Epithelial cell of prostate (primary cell): ENCODE measurements at places on chromosomes 1 and 21.

DNA sequence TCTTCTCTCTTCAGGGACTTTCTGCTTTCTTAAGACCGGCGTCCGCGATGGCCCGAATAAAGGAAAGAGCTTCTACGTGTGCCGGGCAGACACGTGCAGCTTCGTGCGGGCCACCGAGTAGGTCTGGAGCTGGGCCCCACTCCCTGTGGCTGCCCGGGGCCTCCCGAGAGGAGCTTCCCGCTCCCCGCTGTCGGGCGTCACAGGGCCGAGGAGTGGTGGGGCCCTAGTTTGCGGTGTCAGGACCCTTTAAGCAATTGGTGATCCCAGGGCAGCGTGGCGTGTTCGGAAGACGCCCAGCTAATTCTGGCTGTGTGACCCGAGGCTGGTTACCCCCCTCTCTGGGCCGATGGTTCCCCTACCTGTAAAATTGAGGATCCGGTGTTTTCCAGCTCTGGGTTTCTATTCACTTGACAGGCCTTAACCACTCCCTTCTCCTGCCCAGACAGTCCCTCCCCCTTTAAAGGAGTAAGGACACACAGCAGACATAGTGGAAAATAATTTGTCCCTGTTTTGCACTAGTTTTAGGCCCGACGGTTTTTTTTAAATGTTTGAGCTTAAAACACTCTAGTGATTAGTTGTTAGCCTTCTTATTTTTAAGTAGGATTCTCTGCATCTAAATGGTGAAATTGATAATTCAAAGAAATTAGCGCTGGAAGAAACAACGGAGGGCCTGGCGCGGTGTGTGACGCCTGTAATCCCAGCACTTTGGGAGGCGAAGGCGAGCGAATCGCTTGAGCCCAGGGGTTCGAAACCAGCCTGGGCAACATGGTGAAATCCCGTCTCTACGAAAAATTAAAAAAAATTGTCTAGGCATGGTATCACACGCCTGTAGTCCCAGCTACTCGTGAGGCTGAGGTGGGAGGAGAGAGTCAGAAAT lies 553 bp downstream of the TTF2 start:
- peak; percentile 34 for DNase-seq

- DNase-seq = no peak
Observed at GRCh38 chr21:35035581-35035980, 13.5 kb downstream of the RUNX1 start.

GRCh38 chr1:4743978-4744750 lies 89.8 kb downstream of the AJAP1 start:
- DNase-seq = no peak

DNA sequence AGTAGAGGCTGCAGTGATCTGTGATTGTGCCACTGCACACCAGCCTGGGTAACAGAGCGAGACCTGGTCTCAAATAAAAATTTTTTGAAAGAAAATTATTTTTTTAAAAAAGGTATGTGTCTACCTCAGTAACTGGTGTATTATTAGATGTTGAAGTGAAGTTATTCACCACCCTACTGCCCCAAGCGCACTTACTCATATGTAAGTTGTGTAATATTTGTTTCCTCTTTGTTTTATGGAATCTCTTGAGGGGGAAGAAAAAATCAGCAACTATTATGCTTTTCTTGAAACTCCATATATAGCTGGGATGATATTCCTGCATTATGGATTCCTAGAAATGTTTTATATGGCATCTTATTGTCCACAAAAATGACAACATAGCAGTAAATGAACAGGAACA lies 21.3 kb downstream of the RBM15 start:
- no peak for DNase-seq

DNA sequence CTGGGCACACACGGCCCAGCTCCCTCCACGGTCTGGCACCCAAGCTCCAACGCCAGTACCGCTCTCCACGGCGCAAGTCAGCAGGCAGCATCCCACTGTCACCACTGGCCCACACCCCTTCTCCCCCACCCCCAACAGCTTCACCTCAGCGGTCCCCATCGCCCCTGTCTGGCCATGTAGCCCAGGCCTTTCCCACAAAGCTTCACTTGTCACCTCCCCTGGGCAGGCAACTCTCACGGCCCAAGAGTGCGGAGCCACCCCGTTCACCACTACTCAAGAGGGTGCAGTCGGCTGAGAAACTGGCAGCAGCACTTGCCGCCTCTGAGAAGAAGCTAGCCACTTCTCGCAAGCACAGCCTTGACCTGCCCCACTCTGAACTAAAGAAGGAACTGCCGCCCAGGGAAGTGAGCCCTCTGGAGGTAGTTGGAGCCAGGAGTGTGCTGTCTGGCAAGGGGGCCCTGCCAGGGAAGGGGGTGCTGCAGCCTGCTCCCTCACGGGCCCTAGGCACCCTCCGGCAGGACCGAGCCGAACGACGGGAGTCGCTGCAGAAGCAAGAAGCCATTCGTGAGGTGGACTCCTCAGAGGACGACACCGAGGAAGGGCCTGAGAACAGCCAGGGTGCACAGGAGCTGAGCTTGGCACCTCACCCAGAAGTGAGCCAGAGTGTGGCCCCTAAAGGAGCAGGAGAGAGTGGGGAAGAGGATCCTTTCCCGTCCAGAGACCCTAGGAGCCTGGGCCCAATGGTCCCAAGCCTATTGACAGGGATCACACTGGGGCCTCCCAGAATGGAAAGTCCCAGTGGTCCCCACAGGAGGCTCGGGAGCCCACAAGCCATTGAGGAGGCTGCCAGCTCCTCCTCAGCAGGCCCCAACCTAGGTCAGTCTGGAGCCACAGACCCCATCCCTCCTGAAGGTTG lies 97.6 kb downstream of the PIK3R3 start:
- no peak for DNase-seq

- no peak for DNase-seq
Observed at GRCh38 chr1:20974951-20975350, 187.8 kb upstream of the HP1BP3 start.

GRCh38 chr1:234996245-234996757 lies 132.3 kb downstream of the TOMM20 start:
- no peak for DNase-seq

DNA sequence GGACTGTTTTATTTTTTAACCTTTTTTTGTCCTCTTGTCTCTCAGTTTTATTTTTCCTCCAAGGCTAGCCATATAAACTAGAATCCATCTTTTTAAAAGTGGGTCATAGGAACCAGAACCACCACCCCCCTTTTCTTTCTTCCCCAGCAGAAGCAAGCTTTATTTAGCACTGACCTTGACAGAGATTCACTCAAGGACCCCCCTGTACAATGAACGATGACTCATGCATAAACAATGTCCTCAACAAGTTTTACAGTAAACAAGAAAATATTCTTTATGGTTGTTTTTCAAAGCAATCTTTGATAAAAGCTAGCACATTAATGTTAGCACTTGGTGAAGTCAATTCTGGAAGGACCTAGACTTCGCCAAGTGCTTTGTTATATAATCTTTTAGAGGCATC lies 14.1 kb downstream of the PKN2 start:
- DNase-seq = no peak

DNA sequence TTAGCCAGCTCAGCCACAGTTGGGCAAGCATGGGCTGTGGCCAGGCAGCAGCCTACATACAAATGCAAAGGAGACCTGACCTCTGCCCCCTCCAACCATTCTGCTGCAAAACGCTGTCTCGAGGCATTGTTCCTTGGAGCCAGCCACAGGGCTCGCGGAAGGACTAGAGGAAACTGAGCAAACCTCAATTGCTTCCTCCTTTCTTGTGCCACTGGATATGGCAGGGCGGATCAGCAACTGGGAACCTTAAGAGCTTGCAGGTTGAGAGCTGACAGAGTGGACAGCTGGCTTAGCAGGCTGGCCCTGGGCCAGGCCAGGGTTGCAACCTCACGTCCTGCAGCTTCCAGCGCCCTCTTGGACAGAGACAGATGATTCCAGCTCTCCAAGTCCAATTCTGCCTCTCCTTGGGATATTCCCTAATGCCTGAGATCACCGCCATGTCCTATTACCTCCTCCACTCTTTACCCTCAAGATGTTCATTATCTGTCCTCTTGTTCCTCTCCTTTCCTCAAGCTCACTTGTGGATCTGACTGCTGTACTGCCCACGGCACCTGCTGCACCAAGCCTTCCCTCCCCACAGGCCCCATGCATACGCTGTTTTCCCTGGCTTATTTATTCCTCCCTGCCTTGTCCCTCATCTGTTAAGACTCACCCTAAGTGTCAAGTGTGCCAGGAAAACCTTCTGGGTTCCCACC lies 67.5 kb downstream of the SDC3 start:
- no peak for DNase-seq

GRCh38 chr1:218851586-218851985 lies 322.1 kb upstream of the LYPLAL1 start:
- no peak for DNase-seq

DNA sequence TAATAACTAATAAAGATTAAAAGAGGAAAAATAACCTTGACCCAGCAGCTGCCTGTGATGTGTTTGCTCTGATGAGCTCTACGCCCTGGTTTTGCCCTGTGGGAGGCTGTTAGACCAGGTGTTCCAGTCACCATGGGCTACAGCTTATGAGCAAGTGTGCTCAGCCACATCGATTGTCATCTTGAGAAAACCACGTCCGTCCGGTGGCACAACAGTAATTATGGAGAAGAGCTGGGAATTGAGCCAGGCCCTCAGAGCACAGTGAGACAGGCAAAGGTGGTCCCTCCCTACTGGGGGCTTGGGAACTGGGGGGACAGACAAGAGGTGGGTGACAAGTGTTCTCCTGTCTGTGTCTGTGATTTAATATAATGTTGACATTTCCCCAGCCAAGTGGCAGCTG lies 420.5 kb downstream of the MATN1 start:
- no peak for DNase-seq

- DNase-seq = no peak
Observed at GRCh38 chr1:170267317-170267716, 121.6 kb downstream of the NTMT2 start.

- DNase-seq = no peak
Observed at GRCh38 chr1:63817700-63818099, 43.9 kb downstream of the ROR1 start.

- no peak for DNase-seq
Observed at GRCh38 chr1:111487133-111487532, 13.3 kb downstream of the C1orf162 start.

- peak; percentile 64 for DNase-seq
Observed at GRCh38 chr1:200211157-200211556, 183.6 kb downstream of the NR5A2 start.
